HT-29 (cell line): ENCODE measurements at places on chromosomes 7 and 10. TPM values are rescaled to one million over a fixed set of nuclear protein-coding genes. Genes with fewer than 3 reads are reported as not detected.

Gene CTAGE4
- 3.8 and 3.9 TPM in 2 replicates for total RNA-seq

Gene IGFBP3
- not detected in 2 replicates for total RNA-seq

Gene TSPAN33
- total RNA-seq, result 0.89 and 1.6 TPM in 2 replicates

Gene PLOD3
- total RNA-seq, result 245 and 252 TPM in 2 replicates
